ENCODE measurements at places on chromosomes 12 and 14.
A peak's percentile ranks its signal among the peaks of the same experiment; 100 is the strongest.

- no peak for DNase-seq
Observed at GRCh38 chr14:29616922-29617321, 310.7 kb downstream of the PRKD1 start.

- DNase-seq = no peak
Observed at GRCh38 chr12:14701809-14702568, 5.6 kb upstream of the GUCY2C start.

- peak; percentile 17 for DNase-seq
Observed at GRCh38 chr14:63727231-63727735, 582 bp downstream of the SGPP1 start.

DNA sequence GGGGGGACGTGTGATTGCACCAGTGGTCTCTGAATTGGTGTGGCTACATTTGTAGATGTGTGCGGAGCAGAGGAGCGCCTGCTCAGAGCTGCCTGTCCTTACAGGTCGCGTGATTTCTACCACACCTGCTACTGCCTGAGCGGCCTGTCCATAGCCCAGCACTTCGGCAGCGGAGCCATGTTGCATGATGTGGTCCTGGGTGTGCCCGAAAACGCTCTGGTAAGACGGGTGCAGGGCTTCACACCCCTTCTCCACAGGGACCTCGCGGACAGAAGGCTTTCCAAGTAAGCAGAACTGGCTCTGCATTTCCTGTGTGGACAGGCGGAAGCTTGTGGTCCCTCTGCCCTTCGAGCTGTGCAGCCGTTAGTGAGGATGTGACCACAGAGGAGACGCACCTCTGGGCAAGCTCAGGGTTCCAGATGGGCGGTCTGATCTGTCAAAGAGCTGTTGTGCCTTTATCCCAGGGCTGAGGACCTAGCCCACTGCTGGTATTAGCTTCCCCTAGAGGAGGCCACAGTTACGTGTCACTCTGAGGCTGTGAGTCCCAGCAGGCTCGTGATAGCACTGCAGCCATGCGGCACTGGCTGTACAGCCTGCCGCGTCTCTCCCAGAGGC lies 47.7 kb downstream of the MAX start:
- DNase-seq = no peak

DNA sequence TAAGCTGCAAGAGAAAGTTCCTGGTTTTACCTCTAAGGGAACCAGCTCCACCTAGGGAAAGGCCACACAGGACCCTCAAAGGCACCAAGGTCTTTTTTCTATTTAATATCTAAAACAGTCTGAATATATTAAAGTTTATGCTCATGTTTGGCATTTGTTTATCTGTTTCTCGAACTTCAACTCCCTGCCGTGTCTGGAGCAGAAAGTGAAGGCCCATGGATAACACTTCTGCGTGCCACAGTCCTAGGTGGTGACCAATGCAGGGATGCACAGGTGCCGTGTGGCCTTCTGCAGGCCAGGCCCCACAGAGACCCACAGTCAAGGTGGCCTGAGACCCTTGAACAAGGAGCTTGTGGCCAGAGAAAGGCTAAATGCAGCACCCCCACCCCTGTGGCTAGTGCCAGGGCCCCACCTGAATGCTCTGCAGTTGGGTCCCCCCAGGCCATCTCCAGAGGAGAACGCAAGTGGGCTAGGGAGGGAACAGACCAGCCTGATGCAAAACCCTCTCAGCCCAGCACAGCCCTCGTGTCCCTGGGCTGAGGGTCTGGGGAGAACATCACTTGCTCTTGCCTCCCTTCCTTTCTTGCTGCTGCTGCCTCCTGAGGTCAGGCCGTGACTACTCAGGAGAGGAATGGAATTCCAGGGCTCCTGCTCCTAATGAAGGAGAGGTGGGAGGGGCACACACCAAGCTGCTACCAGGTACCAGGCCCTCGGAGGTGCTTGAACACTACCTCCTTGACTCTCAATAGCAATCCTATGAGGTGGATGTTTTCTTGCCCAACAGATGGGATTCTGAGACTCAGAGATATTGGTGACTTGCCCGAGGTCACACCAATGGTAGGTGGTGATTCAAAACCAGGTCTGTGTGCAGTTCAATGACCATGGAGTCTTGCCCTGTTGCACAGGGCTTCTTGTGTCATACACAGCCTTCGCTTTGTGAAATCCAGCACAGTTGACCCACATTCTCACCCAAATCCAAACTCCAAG lies 45.4 kb downstream of the PSMA6 start:
- no peak for DNase-seq

DNA sequence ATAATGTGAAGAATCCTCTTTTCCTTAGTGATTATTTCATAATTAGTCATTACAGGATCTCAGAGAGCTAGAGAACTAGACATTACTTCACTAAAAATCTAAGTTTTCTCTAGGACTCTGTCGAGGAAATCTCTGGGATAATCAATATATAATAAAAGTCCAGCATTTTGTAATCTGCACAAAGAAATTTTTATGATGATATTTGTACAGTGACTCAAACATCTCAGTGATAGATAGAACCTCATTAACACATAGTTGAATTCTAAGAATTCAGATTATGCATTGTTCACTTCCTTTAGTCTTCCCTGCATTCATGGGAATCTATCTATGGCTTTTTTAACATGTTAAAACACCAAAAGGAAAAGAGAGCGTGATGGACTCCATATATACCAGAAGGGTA lies 11.0 kb downstream of the ITPR2 start:
- no peak for DNase-seq

- no peak for DNase-seq
Observed at GRCh38 chr12:25186038-25186787, 8.7 kb downstream of the DNAI7 start.

DNA sequence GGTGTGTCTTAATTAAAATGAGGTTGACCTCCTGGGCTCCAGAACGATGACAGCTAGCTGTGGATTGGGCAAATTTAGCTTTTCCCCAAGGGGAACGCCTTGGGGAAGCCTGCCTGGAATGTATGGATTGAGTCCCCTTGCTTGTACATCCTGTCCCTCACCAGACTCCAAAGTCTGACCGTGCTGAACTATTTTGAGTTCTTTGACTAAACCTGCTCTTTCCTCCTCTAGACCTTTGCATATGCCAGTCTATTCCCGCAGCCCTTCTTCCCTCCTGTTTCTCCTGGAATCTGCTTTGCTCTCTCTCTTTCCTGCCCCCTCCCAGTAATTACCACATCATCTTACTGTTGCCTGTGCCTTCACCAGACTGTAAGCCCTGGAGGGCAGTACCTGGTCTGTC lies 11.5 kb upstream of the KDM2B start:
- DNase-seq = no peak

- DNase-seq = no peak
Observed at GRCh38 chr12:115385141-115385540, 701.2 kb upstream of the TBX3 start.

DNA sequence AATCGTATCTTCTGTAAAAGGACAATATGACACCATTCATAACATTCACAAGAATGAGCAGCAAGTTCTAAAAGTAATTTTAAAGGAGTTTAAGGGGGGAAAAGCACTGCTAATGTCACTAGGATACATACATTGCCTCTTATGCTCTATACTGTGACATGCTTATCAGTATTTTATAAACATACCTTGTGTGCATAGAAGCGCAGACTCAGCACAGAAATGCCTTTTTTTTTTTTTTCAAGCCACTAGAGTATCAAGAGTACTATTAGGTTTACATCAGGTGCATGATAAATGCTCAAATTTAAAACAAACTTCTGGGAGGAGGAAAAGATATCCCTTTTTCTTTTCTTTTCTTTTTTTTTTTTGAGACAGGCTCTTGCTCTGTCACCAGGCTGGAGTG lies 13.6 kb upstream of the SMARCC2 start:
- DNase-seq = no peak

DNA sequence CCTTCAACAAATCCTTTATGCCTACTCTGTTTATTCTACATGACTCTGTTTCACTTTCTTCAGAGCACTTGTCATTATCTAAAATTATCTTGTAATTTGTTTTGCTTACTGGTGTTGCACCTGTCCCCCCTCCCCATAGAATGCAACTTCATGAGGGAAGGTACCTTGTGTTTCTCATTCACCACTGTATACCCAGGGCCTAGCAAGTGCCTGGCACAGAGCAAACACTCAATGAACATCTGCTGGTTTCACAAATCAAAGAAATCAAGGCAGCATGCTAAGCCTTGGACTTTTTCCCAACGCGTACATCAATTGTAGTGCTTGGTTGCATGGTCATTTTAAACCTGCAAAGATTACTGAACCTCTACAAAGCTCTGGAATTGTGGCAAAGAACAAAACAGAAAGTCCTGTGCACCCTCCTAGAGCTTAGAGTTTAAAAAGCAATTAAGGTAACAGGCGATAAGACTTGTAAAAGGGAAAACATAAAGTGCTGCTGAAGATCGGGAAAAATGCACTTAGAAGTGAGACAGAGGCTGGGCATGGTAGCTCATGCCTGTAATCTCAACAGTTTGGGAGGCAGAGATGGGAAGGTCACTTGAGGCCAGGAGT lies 479.1 kb downstream of the MED13L start:
- no peak for DNase-seq

DNA sequence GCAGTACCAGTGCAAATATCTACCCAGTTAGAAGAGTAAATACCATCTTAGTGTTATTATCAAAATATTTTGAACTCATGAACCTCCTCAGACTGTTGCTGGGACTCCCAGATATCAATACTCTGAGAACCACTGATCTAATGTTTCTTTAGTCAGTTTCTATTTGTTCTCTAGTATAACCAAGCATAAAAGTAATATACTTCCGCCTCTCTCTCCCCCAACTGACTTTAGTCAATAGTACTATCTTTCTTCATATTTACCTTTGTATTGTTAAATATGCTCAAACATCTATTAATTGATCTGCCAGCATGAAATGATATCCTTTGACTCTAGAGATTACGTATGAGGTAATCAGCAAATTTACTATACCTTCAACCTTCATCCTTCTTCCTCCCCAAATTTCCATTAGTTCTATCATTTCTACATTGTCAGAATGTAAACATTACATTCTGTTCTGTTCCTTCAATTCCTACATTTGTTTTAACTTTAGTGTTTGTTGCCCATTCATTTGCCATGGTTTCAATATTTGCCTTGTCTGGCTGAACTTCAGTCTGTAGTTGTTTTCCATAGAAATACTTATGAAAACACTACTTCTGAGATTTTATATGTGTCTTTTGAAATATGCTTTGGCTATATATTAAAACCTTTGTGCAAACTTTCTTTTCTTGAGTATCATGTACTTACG lies 192.5 kb upstream of the PDE3A start:
- no peak for DNase-seq

GRCh38 chr12:89072294-89073026 lies 279.8 kb downstream of the DUSP6 start:
- no peak for DNase-seq
